ENCODE measurements at places on chromosomes 12 and 14.
A peak's percentile ranks its signal among the peaks of the same experiment; 100 is the strongest.

DNA sequence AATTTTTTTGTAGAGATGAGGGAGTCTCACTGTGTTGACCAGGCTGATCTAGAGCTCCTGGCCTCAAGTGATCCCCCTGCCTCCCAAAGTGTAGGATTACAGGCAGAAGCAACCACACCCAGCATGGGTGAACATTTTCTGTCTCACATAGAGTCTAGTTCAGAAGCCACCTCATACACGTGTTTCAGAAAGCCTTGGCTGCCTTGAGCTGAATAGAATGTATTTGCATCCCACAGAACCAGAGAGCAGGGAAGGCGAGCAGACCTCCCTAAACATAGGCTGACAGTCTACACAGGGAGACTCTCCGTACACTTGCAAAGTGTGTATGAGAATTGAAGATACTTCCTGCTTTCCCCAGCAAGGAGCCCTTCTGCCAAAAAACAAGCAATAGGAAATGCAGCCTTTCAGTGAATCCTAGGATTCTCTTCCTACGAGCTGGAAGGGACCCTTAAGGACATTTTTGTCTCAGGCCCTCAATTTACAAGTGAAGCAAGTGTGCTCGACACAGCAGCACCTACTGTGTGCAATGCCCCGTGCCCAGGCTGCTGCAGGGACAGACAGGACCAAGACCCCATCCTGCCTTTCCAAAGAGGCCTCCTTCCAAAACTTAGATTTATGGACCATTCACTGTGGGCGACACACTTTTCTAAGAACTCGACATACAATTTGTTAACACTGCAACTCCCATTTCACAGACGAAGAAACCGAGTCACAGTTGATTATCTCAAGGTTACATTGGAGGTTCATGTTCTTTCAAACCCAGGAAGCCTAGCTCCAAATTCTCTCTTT lies 11.2 kb downstream of the NUAK1 start:
- no peak for DNase-seq

DNA sequence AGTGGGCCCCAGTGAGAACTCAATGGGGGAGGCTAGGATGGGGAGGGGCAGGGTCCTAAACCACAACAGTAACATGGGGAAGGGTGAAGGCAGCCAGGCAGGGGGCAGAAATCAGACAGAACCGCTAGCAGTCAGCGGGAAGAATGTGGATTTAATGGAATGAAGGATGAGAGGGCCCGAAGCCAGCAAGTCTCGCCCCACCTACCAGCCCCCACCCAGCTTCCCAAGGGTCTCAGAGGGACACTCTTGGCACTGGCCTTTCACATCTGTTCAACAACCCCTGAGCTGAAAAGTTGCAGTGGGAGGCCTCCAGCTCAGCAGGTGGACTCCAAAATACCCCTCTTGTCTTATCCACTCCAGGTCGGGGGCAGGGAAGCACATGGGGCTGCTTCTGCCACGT lies 6.5 kb upstream of the SLC6A12 start:
- no peak for DNase-seq

- no peak for DNase-seq
Observed at GRCh38 chr14:97456958-97457357, 659.8 kb downstream of the VRK1 start.

DNA sequence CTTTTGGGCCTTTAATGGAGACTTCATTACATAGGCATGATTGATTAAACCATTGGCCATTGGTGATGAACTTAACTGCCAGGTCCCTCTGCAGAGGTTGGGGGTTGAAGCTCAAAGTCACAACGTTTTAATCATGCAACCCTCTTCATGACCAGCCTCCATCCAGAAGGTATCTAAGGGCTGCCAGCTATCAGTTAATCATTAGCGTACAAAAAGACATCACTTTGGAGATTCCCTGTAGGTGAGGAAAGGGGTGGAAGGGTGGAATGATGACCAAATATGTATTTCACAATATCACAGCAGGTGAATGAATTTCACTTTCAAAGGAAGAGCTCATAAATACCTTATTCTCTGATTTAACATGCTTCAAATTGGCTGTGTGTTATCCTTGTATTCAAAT lies 92.0 kb downstream of the MIPOL1 start:
- DNase-seq = no peak

DNA sequence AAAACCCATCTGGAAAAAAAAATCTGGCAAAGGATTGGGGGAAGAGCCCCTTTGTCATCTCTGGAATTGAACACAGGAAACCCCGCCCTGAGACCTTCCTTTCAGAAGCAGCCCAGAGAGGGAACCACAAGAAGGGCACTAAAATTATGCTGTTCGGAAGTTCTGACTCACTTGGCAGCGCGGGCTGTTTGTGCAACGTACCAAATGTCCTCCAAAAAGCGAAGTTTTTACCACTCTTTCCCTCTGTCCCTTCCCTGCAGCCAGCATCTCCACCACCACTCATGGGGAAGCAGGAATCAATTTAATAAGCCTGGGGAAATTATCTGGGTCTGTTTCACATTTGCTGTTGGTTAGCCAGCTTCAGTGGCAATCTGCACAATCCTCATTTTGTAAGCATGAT lies 3.2 kb upstream of the SYNE3 start:
- DNase-seq = peak; percentile 61

DNA sequence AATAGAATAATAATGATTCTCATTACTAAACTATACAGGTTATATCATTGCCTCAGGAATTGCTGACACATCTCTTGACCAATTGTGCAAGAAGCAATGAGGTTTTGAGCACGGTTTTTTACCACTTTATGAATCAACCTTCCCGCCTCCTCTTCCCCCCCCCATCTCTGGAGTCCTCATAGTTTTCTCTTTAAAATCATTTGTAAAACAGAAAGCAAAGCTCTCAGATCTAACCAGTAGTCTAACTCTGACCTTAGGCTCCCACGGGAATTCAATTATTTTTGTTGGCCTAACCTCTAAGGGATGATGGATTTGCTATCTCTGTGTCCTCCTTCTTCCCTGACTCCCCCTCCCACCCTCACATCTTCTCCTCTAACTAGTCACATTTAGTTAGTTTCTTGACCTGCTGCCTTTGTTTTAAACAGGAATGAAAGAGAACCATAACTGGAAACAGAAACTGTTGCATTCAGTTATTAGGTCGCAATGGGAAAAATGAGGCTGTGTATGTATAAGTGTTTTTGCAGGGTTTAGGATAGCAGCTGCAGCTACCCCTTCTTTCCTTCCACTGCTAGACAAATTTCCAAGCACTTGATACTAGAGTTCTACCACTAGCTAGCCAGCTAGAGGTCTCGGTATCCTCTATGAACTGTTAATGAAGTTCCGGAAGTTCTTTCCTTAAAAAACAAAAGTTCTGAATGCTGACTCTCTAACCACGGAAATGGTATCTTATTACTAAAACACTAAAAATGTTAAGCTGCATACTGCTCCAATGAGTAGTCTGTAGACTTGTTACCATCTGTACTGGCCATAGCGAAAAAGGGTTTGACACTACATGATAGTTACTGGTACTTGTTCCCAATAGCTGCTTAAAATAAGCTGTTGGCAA lies 65.4 kb downstream of the TAOK3 start:
- no peak for DNase-seq

- DNase-seq = no peak
Observed at GRCh38 chr12:109758426-109759420, 45.1 kb downstream of the FAM222A start.

GRCh38 chr12:108840605-108841332 lies 16.6 kb downstream of the SSH1 start:
- DNase-seq = no peak

DNA sequence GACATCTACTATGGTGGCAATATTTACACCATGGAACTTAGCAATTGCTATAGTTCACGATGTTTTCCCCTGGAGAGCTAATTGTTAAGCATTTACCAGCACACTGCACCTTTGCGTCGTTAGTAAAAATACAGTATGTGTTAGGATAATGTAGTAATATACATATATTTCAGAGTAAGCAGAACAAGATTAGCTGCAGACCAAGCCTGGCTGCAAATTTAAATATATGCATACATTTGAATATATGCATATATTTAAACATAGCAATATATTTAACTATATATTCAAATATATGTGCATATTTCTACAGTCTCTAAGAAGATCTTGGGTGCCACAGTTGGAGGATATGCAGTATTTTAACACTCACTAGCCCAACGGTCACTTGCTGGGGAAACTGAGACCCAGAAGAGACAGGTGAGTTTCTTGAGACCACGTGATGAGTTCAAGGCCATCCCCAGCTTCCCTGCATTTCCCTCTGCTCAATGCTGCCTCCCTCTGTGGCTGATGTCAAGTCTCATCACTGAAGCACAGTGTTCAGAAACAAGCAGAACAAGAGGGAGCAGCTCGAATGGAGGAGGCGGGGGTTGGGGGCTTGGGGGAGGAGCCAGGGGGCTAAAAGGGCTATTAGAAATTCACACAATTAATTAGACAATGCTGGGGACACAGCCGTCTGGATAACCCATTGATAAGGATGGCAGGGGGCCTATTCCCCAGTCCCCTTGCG lies 708.0 kb downstream of the MED13L start:
- no peak for DNase-seq

DNA sequence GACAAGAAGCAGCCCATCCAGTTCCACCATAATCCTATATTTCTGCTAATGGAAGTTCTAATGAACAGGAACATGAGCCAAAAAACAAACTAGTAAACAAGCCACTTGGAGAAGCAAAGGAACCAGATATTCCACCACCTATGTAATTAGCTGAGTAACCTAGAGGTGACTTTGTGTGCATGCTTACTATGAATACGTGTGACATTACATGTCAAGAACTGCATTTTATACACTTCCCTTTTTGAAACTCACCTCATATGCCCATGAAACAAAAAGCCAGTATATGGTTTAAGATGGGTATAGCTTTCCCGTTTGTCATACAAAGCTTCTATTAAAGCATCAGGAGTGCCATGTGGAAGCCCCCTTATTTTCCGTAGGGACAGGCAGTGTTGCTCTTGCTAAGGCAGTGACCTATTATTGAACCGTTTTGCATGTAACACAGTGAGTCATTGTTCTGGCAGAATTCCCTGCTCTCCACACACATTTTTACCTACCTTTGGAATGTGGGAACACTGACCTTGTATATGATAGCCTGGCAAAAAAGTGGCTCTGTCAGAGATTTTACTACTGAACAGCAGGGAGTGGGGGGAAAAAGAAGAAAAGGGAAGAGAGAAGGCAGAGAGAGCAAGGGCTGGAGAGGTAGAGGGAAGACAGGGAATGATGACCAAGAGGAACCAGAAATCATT lies 34.8 kb upstream of the FRMD6 start:
- no peak for DNase-seq

- DNase-seq = no peak
Observed at GRCh38 chr14:91573894-91574837, 64.1 kb upstream of the PPP4R3A start.

- no peak for DNase-seq
Observed at GRCh38 chr12:2958432-2959191, 585 bp upstream of the TEAD4 start.

DNA sequence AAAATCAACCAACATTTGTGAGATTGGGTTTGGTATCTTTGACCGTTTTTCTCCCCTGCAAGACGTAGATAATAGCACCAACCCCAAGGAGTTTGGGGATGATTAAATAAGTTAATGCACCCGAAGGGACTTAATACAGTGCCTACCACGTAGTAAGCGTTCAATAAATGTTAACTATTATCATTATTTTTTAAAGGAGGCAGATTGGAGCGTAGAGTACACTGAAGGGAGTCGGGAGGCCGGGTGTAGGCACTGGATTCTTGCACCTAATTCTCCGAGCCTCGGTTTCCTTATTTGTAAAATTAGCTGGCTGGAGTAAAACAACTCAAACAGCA lies 367 bp upstream of the FRS2 start:
- no peak for DNase-seq

GRCh38 chr12:43126652-43127375 lies 425.2 kb downstream of the ADAMTS20 start:
- DNase-seq = no peak

DNA sequence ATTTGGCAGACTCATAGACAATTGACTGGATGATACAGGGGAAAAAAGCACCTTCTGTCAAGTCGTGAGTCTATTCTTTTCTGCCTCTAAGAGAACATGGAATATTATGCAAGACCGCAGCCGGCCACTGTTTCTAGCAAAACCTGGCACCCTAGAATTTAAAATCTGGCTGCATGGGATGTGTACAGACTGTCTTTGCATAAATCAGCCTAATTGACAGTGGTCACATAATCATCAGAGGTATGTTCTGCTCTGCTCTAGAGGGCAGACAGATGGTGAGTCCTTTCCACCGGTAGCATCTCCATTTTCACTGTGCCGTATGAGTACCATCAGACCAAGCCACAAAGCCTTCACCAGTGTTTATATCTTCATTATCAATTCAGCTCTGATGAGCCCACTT lies 80.6 kb downstream of the KCNK10 start:
- DNase-seq = no peak

DNA sequence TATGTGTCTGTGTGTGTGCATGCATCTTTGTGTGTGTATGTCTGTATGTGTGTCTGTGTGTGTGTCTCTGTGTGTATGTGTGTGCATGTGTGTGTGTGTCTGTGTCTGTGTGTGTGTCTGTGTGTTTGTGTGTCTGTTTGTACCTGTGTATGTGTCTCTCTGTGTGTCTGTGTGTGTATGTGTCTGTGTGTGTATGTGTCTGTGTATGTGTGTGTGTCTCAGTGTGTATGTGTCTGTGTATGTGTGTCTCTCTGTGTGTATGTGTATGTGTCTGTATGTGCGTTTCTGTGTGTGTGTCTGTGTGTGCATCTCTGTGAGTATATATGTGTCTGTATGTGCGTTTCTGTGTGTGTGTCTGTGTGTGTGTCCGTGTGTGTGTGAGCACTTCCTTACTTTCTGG lies 39.6 kb upstream of the SMOC1 start:
- DNase-seq = no peak

GRCh38 chr12:121241156-121241970 lies 31.4 kb downstream of the P2RX4 start:
- DNase-seq = no peak

Measured in GDM1 (cell line).